Activated naive CD8-positive, alpha-beta T cell treated with anti-CD3 and anti-CD28 coated beads, Interleukin-2, amount 10 ng/mL, durations not matched to agents 7 days and 5 days (primary cell): ENCODE measurements at places on chromosomes 4 and X. TPM values are rescaled to one million over a fixed set of nuclear protein-coding genes. Genes with fewer than 3 reads are reported as not detected.

ATP1B4 gene
- not detected for total RNA-seq

CENPI gene
- total RNA-seq: 21.4 TPM

FMR1NB gene
- total RNA-seq: not detected

ALAS2 gene
- not detected for total RNA-seq

TMEM154 gene
- total RNA-seq: 21.9 TPM

MTNR1A gene
- total RNA-seq: not detected

DSPP gene
- total RNA-seq: not detected

- no peaks in the 10 kb centered on the region for H3K36me3 ChIP-seq
- no peak for DNase-seq
- peaks cover 3% of the 10 kb centered on the region for H3K4me1 ChIP-seq
- H3K4me3 ChIP-seq: no peak overlapping the region
Measured at GRCh38 chr4:183618681-183619080, 40.3 kb downstream of the RWDD4 start.

DNA sequence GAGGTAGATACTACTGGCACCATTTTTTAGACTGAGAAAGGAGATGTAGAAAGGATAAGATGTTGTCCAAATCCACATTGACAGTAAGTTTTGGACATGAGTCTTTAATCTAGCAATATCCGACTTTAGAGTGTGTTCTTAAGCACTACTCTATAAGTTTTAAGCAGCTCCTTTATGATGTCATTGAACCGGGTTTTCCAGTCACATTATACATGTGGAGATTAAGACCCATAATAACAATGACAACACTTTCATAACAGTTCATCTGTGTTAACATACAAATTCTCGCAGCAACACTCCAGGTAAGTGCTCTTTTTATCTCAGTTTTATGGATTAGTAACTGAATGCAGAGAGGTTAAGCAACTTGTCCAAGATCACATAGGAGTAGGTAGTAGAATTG lies 30.3 kb upstream of the CXCL8 start:
- no peak for DNase-seq
- H3K4me3 ChIP-seq: no peak overlapping the region
- H3K4me1 ChIP-seq: peaks cover 5% of the 10 kb centered on the region
- no peak overlapping the region for H3K27ac ChIP-seq
- no peaks in the 10 kb centered on the region for H3K27me3 ChIP-seq

- H3K27ac ChIP-seq: no peak overlapping the region
- no peak for DNase-seq
- no peaks in the 10 kb centered on the region for H3K36me3 ChIP-seq
- no peak overlapping the region for H3K4me3 ChIP-seq
Measured at GRCh38 chr4:26590639-26591038, 6.8 kb downstream of the TBC1D19 start.

GRCh38 chr4:151238477-151238876 lies 38.5 kb upstream of the PRSS48 start:
- no peaks in the 10 kb centered on the region for H3K4me1 ChIP-seq
- H3K27ac ChIP-seq: no peak overlapping the region
- DNase-seq: no peak
- H3K4me3 ChIP-seq: no peak overlapping the region
- peaks cover 7% of the 10 kb centered on the region for H3K27me3 ChIP-seq
- no peaks in the 10 kb centered on the region for H3K36me3 ChIP-seq

- no peak overlapping the region for H3K4me3 ChIP-seq
- no peaks in the 10 kb centered on the region for H3K27me3 ChIP-seq
- no peak for DNase-seq
- peaks cover 3% of the 10 kb centered on the region for H3K4me1 ChIP-seq
Measured at GRCh38 chr4:36133658-36134057, 110.7 kb downstream of the ARAP2 start.

GRCh38 chr4:164512124-164512523 lies 241.8 kb upstream of the SMIM31 start:
- no peaks in the 10 kb centered on the region for H3K4me1 ChIP-seq
- H3K36me3 ChIP-seq: no peaks in the 10 kb centered on the region
- H3K27ac ChIP-seq: no peak overlapping the region
- no peak overlapping the region for H3K4me3 ChIP-seq

- no peak overlapping the region for H3K27ac ChIP-seq
- H3K4me3 ChIP-seq: no peak overlapping the region
- no peaks in the 10 kb centered on the region for H3K36me3 ChIP-seq
- H3K4me1 ChIP-seq: no peaks in the 10 kb centered on the region
- H3K27me3 ChIP-seq: no peaks in the 10 kb centered on the region
Measured at GRCh38 chrX:44765556-44765955, 78.3 kb upstream of the DUSP21 start.

GRCh38 chr4:84778041-84778440 lies 188.4 kb downstream of the WDFY3 start:
- DNase-seq: no peak
- no peak overlapping the region for H3K27ac ChIP-seq
- no peaks in the 10 kb centered on the region for H3K36me3 ChIP-seq
- peaks cover 5% of the 10 kb centered on the region for H3K27me3 ChIP-seq
- no peaks in the 10 kb centered on the region for H3K4me1 ChIP-seq
- no peak overlapping the region for H3K4me3 ChIP-seq

DNA sequence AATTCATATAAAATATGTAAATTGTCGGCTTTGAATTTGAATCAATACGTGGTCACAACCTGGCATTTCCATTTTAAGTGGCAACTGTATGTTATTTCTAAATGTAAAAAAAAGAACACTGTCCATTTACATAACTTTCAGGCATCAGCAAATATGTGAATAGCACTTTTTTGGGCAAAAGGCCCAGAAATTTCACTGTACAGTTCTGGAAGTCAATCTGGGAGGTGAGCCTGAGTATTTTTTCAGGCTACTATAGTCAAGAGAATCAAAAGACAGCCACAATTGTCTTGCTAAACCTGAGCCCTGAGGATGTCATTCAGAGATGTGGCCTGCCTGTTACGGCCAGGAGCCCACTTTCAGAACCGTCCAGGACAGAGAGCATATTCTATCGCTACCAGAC lies 543.9 kb upstream of the MAGEB2 start:
- DNase-seq: no peak
- no peak overlapping the region for H3K4me3 ChIP-seq

DNA sequence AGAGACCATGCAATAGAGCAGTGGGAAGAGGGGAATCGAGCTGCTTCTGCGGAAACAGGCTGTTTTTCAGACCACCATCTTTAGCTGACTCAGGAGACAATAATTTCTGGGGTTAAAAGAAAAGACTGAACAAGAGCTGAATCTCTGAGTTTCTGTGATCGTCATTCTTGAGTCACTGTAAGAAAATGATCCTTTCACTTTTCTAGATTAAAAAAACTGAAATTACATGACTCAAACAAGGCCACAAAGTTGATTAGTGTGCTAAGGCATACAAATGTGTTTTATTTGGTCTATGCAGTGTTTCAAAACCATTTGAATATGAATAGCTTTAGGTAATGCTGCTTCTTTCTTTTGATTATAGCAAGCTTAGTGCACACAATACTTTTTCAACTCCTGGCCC lies 194.4 kb upstream of the RPL34 start:
- peaks cover 17% of the 10 kb centered on the region for H3K4me1 ChIP-seq
- H3K36me3 ChIP-seq: peaks cover 9% of the 10 kb centered on the region
- no peaks in the 10 kb centered on the region for H3K27me3 ChIP-seq

DNA sequence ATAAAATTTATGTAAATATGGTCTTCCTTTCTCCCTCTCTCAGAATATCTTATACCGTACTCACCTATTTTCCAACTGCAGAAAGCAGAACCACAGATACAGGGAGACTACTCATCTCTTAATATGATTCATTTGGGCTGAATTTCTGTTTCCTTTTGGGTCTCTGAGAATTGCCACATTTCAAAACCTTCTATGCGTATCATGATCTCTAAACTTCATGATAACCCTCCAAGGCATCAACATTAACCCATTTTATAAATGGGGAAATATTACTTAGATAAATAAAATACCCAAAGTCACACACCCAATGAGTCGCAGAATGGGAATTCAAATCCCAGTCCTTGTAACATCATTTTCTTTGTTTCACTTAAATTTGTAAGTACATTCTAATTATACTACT lies 16.6 kb upstream of the PRDM8 start:
- peaks cover 30% of the 10 kb centered on the region for H3K4me1 ChIP-seq
- no peak for DNase-seq
- peaks cover 11% of the 10 kb centered on the region for H3K27me3 ChIP-seq
- no peak overlapping the region for H3K27ac ChIP-seq

DNA sequence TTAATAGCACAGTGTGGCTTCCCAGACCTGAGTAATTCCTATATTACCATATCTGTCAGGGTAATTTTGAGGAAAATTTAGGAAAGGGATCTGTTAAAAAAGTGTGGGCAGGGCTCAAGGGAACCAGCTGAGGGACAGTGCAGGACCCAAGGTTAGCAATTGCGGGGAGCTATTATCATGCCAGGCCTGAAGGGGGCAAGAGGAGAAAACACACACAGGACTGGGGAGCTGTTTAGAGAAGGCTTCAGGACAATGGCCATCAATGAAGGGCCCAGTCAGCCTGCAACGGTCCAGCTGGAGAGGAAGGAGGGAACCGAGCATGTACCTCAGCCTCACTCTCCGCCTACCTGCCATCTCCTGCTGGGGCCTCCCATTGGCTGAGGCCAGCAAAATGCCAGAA lies 19.0 kb upstream of the NHS start:
- no peak overlapping the region for H3K4me3 ChIP-seq
- no peak for DNase-seq
- peaks cover 6% of the 10 kb centered on the region for H3K27me3 ChIP-seq
- H3K36me3 ChIP-seq: no peaks in the 10 kb centered on the region

DNA sequence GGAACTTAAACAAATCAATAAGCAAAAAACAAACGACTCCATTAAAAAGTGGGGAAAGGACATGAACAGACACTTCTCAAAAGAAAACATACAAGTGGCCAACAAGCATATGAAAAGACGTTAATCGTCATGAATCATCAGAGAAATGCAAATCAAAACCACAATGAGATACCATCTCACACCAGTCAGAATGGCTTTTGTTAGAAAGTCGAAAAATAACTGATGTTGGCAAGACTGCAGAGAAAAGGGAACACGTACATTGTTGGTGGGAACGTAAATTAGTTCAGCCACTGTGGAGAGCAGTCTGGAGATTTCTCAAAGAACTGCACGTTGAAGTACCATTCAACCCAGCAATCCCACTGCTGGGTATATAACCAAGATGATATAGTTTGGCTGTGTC lies 23.7 kb downstream of the NEUROG2 start:
- H3K4me3 ChIP-seq: no peak overlapping the region
- no peak for DNase-seq
- H3K4me1 ChIP-seq: no peaks in the 10 kb centered on the region
- H3K36me3 ChIP-seq: no peaks in the 10 kb centered on the region
- H3K27ac ChIP-seq: no peak overlapping the region

DNA sequence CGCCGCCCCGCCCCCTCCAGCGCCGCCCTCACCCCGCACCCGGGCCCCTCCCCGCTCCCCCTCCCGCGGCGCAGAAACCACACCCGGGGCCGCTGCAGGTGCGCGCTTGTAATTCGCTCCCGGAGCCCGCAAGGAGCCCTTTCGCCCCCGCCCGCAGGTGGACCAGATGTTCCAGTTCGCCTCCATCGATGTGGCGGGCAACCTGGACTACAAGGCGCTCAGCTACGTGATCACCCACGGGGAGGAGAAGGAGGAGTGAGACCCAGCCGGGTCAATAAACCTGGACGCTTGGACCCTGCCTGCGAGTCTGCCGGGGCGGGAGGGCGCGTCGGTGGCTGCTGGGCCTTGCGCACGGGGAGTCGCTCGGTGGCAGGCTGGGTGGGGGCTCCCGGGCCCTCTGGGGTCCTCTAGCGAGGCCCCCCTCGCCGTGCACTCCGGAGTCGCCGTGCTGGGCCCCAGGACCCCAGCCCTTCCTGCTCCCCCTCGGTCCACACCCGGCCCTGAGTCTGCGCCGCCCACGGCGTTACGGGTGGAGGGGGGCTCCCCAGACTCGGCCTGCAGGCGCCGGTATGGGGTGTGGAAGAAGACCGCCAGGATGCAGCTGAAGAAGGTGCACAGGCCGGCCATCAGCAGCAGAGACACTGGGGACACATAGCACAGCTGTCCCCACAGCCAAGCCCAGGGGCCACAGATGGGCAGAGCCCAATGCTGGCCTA lies 7.1 kb downstream of the SLC49A3 start:
- no peaks in the 10 kb centered on the region for H3K36me3 ChIP-seq
- peak overlapping the region; percentile 58 for H3K4me3 ChIP-seq
- H3K4me1 ChIP-seq: peaks cover 8% of the 10 kb centered on the region
- no peaks in the 10 kb centered on the region for H3K27me3 ChIP-seq
- peak; percentile 73 for DNase-seq
- peak overlapping the region; percentile 34 for H3K27ac ChIP-seq

DNA sequence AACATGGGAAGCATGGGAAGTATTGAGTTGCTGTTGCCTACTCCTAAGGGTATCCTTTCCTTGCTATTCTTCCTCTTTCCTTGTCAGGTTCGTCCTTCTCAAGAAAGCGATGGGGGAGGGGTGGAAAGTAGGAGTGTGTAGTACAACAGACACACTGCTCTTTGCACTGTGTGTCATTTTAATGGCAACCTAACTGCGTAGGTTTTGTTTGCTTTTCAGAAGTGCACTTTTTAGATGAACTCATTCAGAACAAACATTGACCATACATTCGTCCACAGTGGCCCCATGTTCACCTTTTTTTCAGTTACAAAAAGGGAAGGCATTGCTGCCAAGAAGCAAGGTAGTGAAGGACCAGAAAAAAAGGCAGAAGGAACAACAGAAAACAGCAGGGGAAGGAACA lies 10.2 kb upstream of the YIPF6 start:
- DNase-seq: no peak
- no peaks in the 10 kb centered on the region for H3K36me3 ChIP-seq
- H3K4me1 ChIP-seq: no peaks in the 10 kb centered on the region
- H3K27me3 ChIP-seq: peaks cover 10% of the 10 kb centered on the region

GRCh38 chrX:39888730-39889129 lies 209.0 kb downstream of the BCOR start:
- peaks cover 7% of the 10 kb centered on the region for H3K36me3 ChIP-seq
- H3K27ac ChIP-seq: no peak overlapping the region
- H3K4me3 ChIP-seq: no peak overlapping the region
- DNase-seq: no peak

DNA sequence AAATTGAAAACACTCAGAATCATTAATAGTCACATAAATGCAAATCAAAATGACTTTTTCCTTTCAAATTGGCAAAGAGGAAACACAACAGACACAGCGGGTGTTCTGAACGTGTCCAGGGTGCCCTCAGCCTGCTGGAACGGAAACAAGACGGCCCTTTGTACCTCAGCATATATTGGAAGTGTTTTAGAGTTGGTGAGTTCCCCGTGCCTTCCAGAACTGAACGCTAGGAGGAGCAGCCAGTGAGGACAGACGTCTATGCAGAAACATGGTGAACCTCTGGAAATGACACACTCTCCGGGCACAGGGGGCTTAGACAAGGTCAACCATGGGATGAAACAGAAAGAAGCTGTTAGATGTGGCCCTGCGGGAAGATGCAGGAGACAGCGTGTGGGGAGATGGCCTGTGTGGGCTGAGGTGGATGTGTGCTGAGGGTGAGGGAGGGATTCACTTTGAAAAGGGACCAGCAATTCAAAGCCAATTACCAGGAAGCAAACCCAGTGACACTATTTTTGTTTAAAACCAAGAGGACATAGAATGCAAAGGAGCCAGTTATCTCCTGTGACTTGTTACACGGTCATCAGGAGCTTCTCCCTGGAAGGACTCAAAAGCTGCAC lies 40.4 kb downstream of the RNF212 start:
- no peak overlapping the region for H3K27ac ChIP-seq
- DNase-seq: peak; percentile 54
- H3K4me1 ChIP-seq: peaks cover 9% of the 10 kb centered on the region
- no peaks in the 10 kb centered on the region for H3K36me3 ChIP-seq
